Panc1 (cell line): ENCODE measurements at places on chromosomes 16 and 17.

- no peak for DNase-seq
These were observed 265.6 kb upstream of the GOT2 start for GRCh38 chr16:58999762-59000161.

GRCh38 chr16:65002265-65002664, 119.6 kb downstream of the CDH11 start:
- DNase-seq, result no peak

DNA sequence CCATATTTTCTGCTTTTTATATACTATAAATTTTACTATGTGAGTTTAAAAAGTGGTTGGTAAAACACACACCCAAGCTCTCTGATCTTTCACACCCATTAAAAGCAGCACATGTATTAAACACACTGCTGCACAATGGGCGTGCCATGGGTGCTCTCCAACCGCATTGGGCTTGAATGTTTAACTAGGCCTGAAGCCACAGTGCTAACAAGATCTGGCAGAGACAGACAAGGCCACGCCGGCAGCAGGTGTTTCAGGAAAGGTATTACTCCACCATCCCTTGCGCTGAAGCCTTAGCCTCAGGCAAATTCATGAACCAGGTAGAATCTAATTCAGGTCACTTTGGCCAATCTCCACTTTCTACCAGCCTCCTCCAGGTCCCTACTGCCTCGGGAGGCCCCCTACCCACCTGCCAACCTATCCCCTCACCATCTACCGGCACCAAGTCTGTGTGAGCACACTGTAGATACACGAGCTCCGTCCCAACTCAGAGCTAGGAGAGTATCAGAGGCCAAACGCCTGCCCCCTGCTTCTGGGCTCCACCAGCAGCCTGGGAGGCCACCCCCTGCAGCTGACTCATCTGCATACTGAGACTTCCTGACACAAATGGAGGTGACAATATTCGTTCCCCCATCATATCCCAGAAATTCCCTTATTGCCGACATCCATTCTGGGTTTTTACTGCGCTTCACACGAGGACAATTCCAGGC, 95.0 kb downstream of the ADCY9 start:
- DNase-seq, result no peak

GRCh38 chr16:82585675-82586074, 41.1 kb upstream of the CDH13 start:
- no peak for DNase-seq
